CD4-positive, alpha-beta T cell treated with Interleukin-21 for 1 hour (primary cell): ENCODE measurements at places on chromosomes 7 and 10.

DNA sequence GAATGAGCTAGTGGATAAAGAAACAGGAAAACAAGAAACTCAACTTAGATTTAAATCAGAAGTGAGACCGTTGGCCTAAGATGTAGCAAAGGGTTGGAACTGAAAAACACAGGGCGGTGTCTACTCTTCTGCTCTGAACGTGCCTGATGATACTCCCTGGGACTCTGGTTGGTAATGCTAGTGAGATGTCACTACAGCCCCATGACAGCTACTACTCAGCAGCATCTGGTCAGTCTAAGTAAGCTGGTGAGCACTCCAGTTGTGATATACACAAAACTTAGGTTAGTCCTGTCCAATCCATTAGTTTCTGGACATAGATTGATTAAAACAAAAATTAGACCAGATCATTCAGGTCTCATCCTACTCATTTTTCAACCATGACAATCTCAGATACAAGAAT, 15.4 kb downstream of the MYPN start:
- DNase-seq = no peak

DNA sequence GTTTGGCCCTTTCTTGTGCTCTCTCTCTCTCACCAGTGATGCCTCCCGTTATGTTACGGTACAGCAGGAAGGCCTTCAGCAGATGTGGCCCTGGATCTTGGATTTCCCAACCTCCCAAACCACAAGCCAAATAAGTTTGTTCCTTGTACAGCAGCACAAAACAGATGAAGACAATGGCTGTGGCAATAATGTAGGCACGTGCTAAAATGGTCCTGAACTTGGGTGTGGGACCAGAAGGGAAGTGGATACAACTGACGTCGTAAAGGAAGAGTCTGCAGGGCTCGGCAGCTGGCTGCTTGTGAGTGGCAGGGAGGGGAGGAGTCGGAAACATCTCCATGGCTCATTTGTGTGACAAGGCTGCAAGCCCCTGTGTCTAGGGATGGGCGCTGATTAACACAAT, 26.8 kb downstream of the PROSER2 start:
- DNase-seq = no peak

DNA sequence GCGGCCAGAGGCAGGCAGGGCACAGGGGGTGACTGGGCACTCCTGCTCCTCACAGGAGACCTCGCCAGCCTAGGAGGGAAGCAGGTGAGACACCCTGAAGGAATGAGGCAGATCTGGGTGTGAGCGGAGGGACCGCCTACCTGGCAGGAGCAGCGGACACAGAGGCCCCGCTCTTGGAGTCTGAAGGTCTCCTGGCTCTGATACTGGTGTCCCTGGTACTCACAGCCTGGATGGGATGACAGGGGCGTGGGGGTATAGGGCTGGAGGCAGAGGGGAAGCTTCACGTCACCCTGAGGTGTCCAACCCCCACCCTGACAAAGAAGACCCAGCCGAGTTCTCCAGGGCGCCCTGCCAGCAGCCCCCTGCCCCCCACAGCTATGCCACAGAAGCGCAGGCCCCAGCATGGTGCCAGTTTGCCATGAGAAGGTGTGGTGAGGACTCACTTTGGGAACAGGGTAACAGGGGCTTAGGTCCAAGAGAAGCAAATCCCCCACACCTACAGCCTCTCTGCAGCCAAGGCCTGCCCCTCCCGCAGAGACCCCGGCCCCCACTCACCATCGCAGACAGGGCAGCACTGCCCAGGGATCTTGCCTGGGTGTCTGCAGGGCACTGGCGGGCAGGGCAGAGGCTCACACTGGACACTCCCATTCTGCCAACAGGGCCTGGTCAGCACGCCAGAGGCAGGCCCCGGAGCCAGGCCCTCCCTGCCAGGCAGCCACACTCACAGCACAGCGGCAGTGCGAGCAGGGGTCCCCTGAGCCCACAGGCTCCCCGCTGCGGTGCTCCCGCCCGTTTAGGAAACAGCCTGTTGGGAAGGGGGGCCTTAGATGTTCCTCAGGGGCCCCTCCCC, 17.0 kb downstream of the KCP start:
- DNase-seq = no peak

- no peak for DNase-seq
These were observed 6.1 kb downstream of the ARID5B start for GRCh38 chr10:61907587-61907986.

- no peak for DNase-seq
These were observed 39.8 kb downstream of the GNA12 start for GRCh38 chr7:2804227-2804763.

- no peak for DNase-seq
These were observed 9.0 kb upstream of the LRRC4 start for GRCh38 chr7:128040205-128040604.

- no peak for DNase-seq
These were observed 186.8 kb downstream of the COBL start for GRCh38 chr7:51129527-51130472.

DNA sequence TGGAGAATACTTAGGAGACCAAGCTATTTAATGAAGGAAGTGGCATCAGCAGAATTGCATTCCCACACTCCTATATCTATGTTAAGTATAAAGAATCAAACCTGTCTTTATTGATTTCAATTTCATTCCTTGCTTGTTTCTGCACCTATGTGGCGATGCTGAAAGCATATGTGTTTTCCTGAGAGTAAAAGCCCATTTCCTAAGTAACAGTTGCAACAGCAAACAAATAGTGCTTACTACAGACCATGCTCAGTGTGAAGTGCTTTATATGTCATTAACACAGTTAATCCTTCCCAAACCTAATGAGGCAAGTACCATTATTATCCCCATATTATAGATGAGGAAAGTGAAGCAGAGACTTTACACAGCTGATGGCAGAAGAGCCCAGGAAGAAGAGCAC, 552.1 kb downstream of the PARD3 start:
- DNase-seq = no peak

DNA sequence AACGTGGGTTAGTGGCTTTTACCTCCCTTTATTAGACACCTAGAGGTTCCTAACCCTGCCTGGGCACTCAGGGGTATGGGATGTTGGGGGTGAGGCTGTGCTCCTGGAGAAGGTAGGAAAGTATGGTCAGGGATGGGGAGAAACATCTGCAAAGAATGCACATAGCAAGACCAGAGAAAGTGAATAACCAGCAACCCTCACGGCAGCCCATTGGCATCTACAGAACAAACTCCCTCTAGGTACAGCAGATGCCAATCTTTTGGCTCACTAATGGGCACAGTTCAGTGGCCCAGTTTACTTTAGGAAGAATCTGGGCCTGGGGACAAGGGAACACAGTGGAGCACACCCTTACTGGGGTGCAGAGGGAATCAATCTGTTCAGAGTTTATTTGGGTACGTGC, 143.9 kb downstream of the JAZF1 start:
- DNase-seq = no peak

DNA sequence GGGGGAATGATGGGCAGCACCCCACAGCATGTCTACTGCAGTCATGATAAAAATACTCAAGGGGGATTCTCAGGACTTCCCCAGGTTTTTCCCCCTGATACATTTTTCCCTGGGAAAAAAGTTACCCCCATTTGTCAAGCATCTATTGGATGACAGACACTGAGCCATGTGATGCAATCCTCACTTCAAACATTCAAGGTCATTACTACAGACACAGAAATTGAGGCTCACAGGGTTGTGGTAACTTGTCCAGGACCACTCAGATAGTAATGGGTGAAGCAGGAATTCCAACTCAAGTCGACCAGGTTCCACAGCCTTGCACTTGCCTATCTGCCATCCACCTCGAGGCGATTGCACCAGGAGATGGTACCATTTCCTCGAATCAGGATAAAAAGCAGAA, 31.7 kb downstream of the PPP1R3C start:
- no peak for DNase-seq
